ENCODE measurements at places on chromosomes 7 and 10.

DNA sequence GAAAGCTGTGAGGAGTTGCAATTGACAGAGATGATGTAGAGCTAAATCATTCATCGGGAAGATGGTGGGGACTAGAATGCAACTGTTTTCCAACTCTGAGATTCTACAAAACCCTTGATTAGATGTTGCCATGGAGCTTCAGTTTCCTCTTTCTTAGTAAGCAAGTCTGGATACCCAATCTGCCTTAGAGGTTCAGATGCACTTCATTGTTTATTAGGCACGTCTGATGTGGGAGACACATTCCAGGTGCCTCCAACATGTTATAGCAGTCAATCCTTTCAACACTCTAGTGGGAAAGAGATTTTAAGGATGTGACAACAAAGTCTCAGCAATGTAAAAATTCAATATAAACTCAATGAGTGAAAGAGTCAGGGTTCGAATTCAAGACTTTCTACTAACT, 291.3 kb upstream of the PHYHIPL start:
- no peak for DNase-seq

DNA sequence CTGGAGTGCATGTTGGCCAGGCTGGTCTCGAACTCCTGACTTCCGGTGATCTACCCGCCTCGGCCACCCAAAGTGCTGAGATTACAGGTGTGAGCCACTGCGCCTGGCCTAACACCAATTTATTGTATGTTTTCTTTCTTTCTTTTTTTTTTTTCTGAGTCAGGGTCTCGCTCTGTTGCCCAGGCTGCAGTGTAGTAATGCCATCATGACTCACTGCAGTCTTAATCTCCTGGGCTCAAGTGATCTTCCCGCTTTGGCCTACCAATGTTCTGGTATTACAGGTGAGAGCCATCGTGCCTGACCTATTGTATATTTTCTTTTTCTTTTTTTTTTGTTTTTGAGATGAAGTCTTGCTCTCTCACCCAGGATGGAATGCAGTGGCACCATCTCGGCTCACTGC, 33.8 kb upstream of the UBE2H start:
- DNase-seq, result no peak

DNA sequence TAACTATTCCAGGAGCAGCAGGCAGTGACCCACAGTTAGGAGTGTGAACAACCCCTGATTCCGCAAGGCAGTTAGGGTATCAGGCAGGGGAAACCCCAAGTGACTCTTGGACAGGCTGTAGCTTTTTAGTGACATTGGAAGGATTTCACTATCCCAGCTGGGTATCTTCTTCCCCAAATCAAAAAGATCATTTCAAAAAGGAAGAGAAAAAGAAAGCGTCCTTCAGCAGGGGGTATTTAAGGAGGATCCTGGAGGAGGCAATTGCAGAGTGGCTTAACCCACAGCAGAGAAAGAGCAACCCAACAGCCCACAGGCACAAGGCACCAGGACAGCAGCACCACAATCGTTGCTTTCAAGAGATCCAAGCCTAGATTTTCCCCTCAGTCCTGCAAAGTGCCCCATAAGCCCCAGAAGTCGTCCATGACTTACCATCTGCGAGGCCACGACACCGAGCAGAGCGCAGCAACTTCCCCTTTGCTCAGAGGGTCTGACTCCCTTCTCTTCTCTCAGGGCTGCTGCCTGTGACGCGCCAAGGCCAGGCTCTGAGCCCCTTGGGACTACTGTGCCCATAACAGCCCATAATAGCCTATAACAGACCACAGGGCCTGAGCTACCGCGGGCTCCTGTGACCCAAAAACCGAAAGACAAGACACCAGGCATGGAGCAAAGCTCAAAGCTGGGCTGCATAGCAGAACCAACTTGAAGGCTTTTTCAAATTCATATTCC, 19.8 kb downstream of the PIK3AP1 start:
- no peak for DNase-seq

GRCh38 chr10:4786043-4786839, 39.8 kb upstream of the AKR1E2 start:
- DNase-seq, result no peak

DNA sequence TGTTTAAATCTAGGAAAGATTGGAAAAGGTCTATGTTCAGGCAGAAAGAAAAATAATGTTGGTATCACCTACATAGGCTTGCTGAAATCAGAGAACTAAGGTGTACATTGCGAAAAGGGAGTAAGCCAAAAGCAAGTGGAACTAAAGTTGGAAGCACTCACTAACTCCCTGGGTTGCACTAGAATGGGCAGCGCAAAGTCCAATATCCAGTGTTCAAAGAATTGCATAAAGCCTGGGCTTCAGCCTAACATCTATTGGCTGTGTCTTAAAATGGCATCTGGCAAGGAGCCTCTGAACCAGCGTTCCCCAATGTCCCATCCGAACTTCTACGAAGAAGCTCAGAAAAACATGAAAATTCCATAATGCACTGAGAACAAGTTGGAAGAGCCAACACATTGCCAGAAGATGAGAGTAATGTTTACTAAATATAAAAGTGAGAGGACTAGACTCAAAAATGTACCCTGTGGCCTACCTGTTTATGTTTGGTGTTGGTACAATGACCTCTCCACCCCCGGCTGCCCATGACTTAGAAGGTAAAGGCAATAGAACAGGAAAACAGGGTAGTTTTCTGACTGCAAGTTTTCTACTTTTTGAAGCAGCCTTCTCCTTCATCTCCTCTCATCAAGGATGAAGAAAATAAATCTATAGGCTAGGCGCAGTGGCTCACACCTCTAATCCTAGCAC, 275.9 kb upstream of the GHITM start:
- DNase-seq, result no peak

- no peak for DNase-seq
Measured at GRCh38 chr7:64795176-64795575, 948 bp downstream of the ZNF138 start.

GRCh38 chr10:128044961-128045832, 81.0 kb downstream of the MKI67 start:
- no peak for DNase-seq

DNA sequence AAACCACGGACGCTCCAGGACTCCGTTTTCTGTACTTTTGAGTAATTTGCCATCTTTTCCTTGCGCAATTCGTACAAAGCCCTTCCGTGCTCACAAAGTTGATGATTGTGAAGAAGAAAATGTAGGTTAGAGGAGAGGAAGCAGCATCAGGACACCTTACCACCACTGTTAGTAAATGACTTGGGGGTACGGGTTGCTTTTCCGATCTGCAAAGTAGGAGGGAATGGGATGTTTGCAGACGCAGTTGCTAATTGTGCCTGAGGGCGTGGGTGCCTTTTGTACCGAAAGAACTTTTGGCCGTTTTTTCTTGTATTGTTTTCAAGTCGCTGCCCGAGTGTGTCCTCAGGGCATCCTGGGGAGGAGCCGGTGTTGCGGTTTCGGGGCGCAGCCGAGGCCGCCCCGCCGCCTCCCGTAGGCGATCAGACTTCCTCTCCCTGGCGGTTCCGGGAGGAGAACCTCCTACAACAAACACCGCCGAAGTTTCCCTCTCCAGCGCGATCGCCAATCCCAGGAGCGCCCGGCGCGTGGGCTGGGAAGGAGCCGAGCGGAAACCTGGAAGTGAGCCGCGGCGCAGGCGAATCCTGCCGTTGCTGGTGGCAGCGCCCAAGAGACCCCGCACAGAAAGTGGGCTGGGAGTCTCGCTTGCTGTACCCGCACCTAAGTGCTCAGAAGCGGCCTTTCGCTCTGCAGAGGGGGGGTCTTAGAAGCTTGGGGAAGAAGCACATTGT, 1.0 kb downstream of the PRR15 start:
- DNase-seq, result peak; percentile 82

- no peak for DNase-seq
Measured at GRCh38 chr7:32222251-32222900, 152.2 kb upstream of the PDE1C start.

- no peak for DNase-seq
Measured at GRCh38 chr7:107170051-107170915, 1.5 kb downstream of the HBP1 start.

- DNase-seq, result peak; percentile 72
Measured at GRCh38 chr7:101733713-101734475, 83.5 kb upstream of the CUX1 start.

Data from mucosa of descending colon (tissue), 3 donors.